GM23248 (cell line): ENCODE measurements at places on chromosomes 1 and 21. TPM values are rescaled to one million over a fixed set of nuclear protein-coding genes. Genes with fewer than 3 reads are reported as not detected.

- H3K4me1 ChIP-seq, result peaks cover 5% of the 10 kb centered on the region
- no peak overlapping the region for H3K27ac ChIP-seq
- DNase-seq, result no peak
- no peaks in the 10 kb centered on the region for H3K36me3 ChIP-seq
- H3K4me3 ChIP-seq, result no peak overlapping the region
Observed at GRCh38 chr1:89847191-89847729, 26.4 kb downstream of the LRRC8D start.

The DVL1 gene
- total RNA-seq, result 113 and 119 TPM in 2 replicates

The CROCC gene
- 17.6 and 24.0 TPM in 2 replicates for total RNA-seq

The FMN2 gene
- 114 and 141 TPM in 2 replicates for total RNA-seq

The EPHA10 gene
- not detected in 2 replicates for total RNA-seq

The ARHGAP30 gene
- total RNA-seq, result not detected in 2 replicates

GRCh38 chr1:159838715-159839114 is 12.0 kb downstream of the SLAMF8 start:
- H3K27me3 ChIP-seq, result no peaks in the 10 kb centered on the region
- H3K36me3 ChIP-seq, result no peaks in the 10 kb centered on the region
- no peak for DNase-seq
- no peak overlapping the region for H3K4me3 ChIP-seq
- H3K4me1 ChIP-seq, result no peaks in the 10 kb centered on the region

GRCh38 chr1:116987256-116987555 is 14.4 kb upstream of the CD101 start:
- no peak overlapping the region for H3K4me3 ChIP-seq
- peaks cover 34% of the 10 kb centered on the region for H3K4me1 ChIP-seq

GRCh38 chr1:15696956-15697521 is 12.9 kb downstream of the PLEKHM2 start:
- H3K4me1 ChIP-seq, result peaks cover 13% of the 10 kb centered on the region
- H3K27me3 ChIP-seq, result no peaks in the 10 kb centered on the region
- no peak overlapping the region for H3K27ac ChIP-seq
- no peak for DNase-seq
- no peak overlapping the region for H3K4me3 ChIP-seq

The WNT3A gene
- not detected in 2 replicates for total RNA-seq

DNA sequence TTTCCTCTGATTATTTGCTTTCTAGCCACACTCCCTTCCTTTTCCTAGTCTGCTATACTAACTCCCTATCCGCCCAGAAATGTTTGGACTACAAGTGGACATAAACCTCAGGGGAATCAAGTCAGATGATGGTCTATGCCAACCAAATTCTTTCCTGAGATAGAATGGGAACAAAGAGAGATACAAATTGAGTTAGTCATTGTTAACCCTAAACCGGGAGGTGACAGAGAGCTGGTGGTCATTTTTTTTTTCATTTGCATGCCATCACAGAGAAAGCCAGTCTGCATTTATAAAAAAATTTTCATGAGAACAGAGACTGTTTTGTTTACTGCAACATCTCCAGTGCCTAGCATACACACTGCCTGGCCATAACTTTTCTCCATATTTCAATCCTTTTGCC is 35.0 kb downstream of the MYSM1 start:
- DNase-seq, result peak; percentile 10
- no peaks in the 10 kb centered on the region for H3K27me3 ChIP-seq
- peaks cover 76% of the 10 kb centered on the region for H3K36me3 ChIP-seq
- H3K4me3 ChIP-seq, result no peak overlapping the region

DNA sequence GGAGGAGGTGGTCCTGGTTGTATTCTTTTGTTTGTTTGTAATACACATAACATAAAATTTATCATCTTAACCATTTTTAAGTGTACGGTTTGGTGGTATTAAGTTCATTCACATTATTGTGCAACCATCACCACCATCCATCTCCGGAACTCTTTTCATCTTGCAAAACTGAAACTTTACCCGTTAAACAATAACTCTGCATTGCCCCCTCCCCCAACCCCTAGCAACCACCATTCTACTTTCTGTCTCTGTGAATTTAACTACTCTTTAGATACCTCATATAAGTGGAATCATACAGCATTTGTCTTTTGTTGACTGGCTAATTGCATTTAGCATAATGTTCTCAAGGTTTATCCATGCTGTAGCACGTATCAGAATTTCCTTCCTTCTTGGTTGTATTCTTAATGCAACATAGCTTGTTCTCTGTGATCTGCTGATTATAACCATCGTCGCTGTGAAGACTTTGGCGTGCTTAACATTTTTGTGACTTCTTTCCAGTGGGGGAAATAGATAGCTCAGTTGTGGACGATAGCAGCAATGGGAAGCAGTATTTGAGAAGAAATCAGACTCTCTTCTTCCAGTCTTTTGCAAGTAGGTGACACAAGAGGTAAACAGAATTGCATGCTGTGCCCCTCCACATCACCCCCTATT is 117.5 kb upstream of the HOOK1 start:
- no peaks in the 10 kb centered on the region for H3K36me3 ChIP-seq
- H3K4me1 ChIP-seq, result peaks cover 45% of the 10 kb centered on the region
- H3K4me3 ChIP-seq, result peak overlapping the region; percentile 50
- peak overlapping the region; percentile 52 for H3K27ac ChIP-seq
